ENCODE measurements at places on chromosomes 13 and 19.

DNA sequence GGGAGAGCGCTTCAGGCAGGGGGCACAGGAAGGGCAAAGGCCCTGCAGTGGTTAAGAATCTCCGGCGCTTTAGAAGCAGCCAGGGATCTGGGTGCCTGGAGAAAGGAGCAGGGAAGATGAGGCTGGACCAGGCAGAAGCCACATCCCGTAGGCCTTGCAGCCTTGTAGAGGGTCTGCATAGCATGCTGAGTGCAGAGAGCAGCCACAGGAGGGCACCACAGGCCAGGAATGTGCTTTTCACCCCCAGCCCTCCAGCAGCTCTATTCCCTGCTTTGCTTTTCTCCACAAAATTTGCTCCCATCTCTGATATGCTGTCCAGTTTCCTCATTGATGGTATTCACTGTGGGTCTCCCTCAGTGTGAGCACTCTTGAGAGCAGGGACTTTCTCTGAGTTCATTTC, 5.7 kb downstream of the WDR62 start:
- no peak for DNase-seq

DNA sequence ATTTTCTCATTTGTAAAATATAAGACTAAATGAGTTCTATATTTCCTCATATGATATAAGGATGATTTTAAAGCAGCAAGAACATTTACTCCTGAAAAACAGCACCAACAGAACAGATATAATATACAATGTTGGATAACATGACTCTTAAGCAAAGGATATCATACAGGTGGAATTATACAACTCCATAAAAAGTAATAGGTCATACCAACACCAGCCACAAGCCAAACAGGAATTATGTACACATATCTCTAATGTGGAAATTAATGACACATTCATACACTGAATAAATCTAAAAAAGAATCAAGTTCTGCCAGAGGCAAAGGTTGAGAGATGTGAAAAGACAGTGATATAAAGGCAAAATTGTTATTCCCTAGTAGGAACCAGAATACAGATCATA, 25.9 kb downstream of the INTS6 start:
- no peak for DNase-seq

DNA sequence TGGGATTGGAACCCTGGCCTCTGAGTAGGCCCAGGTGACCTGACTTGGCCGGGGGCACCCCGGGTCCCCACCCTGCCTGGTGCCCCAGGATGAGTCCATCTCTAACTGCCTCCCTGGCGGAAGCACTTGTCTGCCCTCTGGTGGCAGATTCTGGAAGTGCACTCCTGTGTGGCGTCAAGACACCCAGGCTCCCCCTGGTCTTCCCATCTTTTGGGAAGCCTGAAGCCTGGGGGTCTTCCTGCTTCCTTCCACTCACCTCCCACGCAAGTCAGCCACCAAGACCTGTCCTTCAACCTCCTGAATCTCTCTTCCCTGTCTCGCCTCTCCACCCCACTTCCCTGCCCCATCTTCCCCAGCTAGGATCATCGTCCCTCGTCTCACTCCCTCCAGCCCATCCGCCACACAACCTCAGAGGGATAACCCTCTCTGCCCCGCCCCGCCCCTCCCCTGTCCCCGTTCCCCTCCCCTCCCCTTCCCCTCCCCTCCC, 7.4 kb downstream of the RABAC1 start:
- peak; percentile 87 for DNase-seq

GRCh38 chr13:74032325-74032724, 101.9 kb downstream of the KLF12 start:
- DNase-seq, result no peak

DNA sequence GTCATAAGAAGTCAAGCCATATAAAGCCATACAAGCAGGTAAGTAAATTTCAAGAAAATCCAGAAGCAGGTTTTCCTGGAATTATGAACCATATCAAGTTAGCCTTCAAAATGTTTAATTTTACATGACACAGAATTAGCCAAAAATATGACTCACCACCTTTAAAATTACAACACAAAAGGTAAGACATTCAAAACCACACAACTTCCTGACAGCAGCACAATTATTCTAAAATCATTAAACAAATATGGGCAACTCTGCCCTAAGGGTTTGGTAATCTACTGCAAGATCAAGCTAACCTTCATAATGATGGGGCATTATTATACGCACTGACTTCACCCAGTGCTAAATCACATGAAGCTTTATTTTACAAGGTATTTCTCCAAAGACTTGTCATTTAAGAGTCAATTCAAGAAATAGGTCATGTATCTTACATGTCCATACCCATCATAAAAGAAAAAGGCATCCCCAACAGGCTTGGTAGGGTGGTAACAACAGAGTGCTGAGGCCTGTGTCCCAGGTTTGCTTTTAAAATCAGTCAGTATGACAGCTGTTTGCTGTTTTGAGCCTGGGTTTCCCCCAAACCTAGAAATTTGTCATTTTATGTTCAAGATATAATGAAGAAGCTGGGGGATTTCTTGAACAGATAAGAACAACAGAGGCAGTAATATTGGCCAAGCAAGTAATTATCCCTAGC, 15.2 kb downstream of the RCBTB1 start:
- peak; percentile 72 for DNase-seq

- no peak for DNase-seq
These were observed 139.1 kb upstream of the TRPC4 start for GRCh38 chr13:38008636-38009035.

- no peak for DNase-seq
These were observed 1741.5 kb downstream of the PCDH9 start for GRCh38 chr13:65488606-65489005.

DNA sequence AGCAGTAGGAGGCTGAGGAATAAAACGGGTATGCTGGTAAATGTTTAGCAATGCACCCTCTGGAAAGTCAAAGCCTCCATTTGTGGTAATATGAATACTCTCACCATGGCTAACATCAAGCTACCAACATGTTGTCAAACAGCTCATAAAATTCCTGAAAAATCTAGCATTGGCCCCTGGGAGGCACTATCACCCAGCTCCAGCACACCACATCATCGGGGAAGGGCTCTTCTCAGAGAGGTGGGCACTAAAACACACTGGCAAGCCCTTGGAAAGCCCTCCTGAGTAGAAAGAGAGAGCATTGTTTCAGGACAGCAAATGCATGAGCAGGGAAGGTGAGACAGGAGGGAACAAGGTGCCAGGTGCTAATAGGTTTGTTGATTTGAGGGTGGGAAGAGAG, 53.9 kb upstream of the FLT1 start:
- no peak for DNase-seq

DNA sequence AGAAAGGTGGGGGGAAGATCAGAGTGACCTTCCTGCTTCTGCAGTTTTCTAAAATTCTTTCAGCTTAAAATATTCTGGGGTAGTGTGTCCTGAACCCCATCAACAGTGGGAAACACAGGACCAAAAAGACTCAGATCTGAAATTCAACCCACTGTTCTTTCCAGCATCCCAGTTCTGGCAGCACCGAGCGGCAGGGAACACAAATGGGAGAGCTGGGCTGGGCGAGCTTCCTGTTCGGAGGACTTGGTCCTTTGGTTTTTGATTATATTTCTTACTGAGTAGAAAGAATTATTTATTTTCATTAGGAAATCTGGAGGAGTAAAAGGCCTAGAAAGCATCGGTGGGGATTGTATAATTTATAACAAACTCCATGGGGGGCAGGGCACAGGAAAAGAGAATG, 239.1 kb downstream of the COG6 start:
- no peak for DNase-seq

DNA sequence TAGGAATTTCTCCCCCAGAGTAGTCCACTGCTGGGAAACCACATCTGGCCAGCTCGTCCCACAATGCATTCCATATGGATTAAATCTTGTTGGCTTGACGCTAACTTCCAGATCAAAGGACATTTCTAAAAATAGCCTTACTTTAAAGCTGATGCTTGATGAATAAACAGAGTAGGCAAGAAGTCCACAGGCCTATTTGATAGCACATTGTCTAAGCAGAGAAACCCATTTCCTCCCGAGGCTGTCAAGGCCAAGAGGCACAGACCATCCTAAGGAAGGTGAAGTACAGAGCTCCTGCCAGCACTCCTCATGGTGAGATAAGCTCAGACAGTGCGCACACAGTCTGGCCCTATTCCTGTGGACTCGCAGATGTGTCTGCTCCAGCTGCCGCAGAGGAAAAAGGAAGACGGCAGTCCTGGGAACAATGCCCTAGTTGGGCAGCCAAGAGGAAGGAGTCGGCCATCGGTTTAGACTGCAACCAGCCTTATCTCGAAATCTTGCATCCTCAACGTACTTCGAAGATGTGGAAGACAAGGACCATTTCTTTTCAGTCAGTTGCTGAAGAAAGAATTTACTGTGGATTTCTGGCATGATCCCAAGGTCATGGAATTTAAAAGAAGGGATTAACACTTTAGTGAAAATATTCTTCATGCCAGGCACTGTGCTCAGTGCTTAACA, 156.8 kb downstream of the RGCC start:
- DNase-seq, result no peak

- peak; percentile 19 for DNase-seq
These were observed 32.7 kb downstream of the DHX34 start for GRCh38 chr19:47381653-47382279.

- DNase-seq, result no peak
These were observed 22.8 kb downstream of the SUGP2 start for GRCh38 chr19:19010551-19010950.

DNA sequence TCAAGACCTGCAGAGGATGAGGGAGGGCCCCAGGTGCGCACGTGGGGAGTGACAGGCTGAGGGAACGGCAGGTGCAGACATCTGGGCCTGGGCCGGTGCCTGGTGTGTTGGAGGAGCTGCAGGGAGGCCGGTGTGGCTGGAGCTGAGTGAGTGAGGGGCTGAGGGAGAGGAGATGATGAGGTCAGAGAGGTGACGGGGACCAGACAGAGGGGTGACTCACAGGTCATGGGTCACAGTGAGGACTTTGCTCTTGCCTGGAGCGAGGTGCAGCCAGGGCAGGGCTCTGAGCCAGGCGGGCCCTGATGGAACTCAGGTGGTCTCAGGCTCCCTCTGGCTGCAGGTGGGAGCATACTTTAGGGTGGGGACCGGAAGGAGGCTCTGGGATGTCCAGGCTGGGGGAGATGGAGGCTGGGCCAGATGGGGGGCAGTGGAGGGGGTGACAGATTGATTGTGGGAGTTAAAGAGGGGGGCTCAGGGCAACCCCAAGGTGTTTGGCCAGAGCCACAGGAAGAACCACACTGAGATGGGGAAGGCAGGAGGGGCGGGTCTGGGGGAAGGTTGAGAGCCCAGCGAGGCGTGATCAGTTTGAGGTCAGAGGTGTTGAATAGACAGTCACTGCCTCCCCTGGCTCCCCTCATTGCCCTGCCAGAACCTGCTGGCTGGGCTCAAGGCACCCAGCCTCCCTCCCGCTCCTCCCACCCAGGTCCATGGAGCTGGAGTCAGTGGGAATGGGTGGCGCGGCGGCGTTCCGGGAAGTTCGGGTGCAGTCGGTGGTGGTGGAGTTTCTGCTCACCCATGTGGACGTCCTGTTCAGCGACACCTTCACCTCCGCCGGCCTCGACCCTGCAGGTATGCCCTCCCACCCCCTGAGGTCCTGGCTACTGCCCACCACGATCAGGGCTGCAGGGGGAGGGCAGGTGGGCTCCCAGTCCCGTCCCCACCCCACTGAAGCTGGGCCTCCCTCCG, 8.4 kb downstream of the ARHGAP33 start:
- no peak for DNase-seq

- DNase-seq, result peak; percentile 5
These were observed 47.6 kb downstream of the PTPRS start for GRCh38 chr19:5292822-5293611.

DNA sequence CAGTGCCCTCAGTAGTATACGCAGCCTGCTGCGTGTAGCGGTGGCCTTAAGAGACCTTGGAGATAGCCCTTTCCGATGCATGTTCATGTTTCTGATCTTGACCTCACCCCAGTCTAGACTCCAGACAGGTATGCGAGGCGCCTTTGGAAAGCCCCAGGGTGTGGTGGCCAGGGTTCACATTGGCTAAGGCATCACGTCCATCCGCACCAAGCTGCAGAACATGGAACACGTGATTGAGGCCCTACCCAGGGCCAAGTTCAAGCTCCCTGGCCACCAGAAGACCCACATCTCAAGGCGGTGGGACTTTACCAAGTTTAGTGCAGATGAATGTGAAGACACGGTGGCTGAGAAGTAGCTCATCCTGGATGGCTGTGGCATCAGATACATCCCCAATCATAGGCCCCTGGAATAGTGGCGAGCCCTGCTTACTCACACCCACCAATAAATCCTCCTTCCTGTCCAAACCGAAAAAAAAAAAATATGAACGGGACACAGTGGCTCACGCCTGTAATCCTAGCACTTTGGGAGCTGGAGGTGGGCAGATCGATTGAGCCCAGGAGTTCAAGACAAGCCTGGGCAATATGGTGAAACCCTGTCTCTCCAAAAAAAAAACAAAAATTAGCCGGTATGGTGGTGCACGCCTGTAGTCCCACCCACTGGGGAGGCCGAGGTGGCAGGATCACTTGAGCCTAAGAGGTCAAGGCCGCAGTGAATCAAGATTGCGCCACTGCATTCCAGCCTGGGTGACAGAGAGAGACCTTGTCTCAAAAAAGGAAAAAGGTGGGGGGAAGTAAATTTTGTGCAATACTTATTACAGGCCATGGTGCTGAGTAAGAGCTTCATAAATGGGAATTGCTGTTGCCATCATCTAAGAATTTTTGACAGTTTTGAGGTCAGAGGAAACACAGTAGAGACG, 12.4 kb upstream of the CBLC start:
- no peak for DNase-seq

- DNase-seq, result no peak
These were observed 237.4 kb downstream of the RGCC start for GRCh38 chr13:41694545-41695301.

DNA sequence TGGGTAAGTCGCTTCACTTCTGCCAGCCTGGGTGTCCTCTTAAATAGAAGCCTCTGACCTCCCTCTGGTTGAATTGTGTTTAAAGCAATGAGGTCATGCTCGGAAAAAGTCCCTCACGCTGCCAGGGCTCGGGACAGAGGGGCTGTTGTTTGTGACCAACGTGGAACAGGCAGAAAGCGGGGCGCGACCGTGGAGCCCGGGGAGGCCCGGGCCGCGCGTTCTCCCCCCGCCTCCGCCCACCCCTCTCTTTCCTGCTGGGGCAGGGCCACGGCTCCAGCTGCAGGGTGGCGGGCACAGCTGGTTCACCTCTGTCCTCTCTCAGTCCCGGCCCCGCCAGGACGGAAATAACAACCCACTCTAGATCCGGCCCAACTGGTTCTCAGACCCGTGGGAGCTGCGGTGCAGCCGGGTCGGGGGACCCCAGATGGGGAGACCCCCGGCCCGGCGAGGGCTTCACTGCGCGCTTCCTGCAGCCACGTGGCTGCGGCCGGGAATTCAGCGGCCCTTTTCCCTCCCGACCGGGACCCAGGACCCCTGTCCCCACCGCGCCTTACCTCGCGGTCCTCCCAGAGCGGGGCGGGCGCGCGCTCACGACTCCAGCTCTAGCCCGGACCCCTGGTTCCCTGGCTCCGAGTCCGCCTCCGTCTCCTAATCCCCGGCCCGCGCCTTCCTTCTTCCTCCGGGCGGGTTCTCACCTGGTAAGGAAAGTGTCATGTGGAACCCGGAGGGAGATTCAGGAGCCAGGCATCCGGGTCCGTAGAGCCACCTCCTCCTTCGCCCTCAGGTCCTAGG, 1.9 kb downstream of the CDC42EP5 start:
- DNase-seq, result no peak

Measured in CD4-positive, alpha-beta T cell treated with Interleukin-15 for 4 hours (primary cell).